ENCODE measurements at places on chromosomes 16 and 17.

DNA sequence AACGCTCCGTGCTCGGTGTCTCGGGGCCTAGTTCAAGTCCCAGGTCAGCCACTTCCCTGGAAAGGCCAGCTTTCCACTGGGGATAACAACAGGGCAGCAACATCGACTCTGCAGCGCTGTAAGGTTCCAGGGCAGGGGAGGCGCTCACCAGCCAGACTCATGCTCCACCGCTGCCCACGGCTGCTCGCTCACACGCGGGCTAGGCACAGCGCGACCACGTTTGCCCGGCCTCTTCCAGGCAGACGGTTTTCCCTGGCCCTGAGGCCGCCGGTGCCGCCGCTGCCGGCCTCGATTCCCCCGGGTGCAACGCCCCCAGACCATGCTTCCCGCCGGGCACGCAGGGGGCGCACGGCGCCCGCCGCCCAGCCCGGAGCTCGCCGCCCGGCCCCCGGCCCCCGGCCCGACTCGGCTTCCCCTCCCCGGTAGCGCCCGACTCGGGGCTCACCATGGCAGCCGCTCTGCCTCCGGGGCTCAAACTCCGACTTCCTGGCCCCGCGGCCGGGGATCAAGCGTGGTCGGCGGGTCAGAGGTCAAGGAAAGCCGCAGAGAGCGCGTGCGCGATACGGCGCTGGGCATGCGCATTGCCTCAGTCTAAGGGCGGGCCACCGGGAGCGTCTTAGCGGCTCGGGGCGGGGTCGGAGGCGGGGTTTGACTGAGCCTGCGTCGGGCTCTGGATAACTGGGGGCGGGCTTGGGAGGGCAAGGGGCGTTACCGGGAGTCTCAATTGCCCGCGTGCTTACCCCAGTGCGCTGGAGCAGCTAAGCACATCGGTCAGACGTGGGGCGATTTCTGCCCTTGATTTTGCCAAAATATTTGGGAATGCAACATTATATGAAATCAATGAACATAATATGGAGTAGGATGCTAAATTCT, at the start of gene PAM16:
TSS of gene PAM16 (minus strand) at position 535 of the 873 bp plus-strand sequence. CDS start at position 448, 87 bp downstream.
- DNase-seq, result peak; percentile 65

- no peak for DNase-seq
Observed at GRCh38 chr17:48770954-48771353, 42.4 kb upstream of the HOXB13 start.

GRCh38 chr16:68190081-68190480, 45.8 kb downstream of the ESRP2 start:
- no peak for DNase-seq

DNA sequence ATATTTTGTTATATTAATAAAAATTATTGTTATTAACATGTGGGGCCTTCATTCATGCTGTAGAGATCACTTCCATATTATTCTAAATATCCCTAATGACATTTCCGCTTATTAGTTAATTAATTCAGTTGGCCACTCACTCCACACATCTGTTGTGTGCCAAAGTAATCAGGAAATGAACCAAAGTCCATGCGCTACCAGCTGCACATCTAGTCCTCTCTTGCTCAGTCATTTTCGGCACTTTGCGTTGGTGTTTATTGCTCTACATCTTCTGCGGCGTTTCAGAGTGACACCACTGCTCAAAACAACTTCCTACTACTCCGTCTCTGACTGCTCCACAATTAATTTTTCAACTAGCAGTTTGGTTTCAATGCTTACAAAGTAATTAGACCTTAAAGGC, 101.4 kb upstream of the ZFHX3 start:
- DNase-seq, result no peak

DNA sequence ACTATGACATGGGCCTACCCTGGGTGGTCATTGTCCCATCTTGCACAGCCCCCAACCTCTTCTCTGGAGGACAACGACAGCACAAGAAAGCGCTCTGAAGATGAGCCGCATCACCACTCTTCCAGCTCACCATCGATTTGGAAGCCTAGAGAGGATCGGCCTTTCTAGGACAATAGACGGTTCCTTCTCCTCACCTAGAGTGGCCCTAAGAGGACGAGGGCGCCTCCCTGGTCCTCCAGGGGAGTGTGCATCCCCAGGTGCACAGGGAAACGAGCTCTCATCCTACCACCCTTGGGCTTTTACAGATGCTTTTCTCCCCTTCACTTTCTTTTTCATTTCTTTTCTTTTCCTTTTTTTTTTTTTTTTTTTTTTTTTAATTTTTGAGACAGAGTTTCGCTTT, 20.3 kb upstream of the SLC52A1 start:
- DNase-seq, result no peak

DNA sequence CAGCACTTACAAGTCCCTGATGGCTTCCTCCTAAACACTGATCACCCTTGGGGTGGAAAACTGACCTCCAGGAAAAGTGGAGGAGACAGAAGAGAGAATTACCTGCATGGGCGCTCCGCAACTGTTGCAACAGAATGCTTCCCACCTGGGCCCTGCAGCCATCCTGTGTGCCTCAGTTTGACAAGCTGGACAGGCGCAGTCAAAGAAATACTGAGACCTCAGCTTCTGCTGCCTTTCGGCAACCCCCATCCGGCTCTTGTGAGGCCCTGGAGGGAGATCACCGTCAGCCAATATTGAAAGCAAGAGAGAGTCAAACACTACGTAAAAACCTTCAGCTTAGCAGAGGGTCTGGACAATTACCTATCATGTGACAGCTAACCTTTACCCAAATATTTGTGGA, 24.8 kb downstream of the SERPINF1 start:
- DNase-seq, result no peak

- DNase-seq, result peak; percentile 71
Observed at GRCh38 chr16:84511180-84511800, 6.8 kb upstream of the MEAK7 start.

DNA sequence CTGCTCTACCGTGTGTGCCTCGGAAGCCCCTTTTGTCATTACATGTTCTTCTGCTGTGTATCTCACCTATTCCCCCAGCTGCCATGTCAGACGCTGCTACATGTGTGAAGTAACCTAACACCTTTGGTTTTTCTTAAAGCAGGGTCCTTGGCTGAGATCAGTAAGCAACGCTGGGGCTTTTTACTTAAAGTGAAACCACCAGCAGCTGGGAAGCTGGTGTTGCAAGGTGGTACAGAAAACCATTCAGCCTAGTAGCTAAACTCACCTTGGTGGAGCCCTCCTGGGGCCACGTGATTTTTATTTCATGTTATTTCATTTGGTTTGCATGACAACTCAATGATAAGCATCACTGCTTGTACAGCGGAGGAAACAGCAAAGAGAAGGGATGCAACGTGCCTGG, 62.6 kb downstream of the PLCG2 start:
- no peak for DNase-seq

- DNase-seq, result no peak
Observed at GRCh38 chr16:82603784-82604411, 22.9 kb upstream of the CDH13 start.

DNA sequence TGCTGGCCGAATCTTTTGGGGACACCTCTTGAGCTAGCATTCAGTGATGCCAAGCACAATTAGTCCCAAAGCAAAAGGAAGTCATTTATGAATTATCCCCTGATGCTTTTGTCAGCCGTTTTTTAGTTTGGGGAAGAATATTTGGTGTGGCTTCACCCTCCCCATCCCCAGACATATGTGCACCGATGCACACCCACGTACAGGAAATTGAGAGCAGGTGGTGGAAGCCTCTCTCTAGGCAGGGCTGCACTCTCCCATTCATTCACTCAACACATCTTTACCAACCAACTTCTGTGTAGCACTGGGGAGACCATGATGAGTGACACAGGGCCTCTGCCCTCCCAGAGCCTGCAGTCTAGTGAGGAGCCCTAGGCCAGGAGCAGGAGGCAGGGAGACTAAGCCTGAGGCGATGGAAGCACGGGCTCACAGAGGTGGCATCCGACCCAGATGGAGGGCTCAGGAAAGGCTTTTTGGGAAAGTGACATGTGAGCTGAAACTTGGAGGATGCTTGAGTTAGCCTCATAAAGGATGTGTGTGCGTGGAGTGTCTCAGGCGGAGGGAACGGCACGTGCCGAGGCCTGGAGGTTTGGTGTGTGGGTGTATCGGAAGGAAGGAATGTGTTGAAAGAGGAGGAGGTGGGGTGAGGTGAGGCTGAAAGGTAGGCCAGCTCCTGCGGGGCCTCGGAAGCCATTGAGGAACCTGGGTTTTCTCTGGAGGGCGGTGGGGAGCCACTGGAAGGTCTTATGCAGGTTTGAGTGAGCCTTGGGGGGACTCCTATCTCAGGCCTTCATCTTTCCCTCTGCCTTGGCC, 43.8 kb downstream of the PSME3IP1 start:
- DNase-seq, result no peak

Data from NCI-H1436 treated with DMSO at 0.1 percent for 48 hours (cell line).